ENCODE measurements at places on chromosomes 16 and 17.

DNA sequence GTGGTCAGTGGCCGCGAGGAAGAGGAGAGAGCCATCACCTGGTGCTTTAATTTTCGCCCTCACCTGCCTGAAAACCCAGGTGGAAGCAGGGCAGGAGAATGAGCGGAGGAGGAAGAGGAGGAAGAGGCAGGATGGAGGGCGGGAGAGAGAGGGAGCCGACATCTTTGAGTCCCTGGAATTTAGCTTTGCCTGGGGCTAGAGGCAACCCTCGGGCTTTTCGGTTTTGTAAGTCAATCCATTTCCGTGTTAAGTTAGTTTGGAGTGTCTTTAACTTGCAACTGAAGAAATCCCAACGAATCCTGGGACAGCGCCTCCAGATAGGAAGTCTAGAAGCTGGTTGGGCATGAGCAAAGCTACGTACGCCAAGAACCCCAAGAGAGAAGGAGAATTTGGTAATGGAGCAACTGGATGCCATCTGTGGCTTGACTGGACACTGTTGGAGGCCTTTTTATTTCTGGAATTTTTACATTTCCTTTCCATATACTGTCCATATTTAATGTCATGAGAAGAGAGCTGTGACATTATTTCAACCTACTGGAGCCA lies 36.9 kb upstream of the ATP2A3 start:
- no peak for DNase-seq

DNA sequence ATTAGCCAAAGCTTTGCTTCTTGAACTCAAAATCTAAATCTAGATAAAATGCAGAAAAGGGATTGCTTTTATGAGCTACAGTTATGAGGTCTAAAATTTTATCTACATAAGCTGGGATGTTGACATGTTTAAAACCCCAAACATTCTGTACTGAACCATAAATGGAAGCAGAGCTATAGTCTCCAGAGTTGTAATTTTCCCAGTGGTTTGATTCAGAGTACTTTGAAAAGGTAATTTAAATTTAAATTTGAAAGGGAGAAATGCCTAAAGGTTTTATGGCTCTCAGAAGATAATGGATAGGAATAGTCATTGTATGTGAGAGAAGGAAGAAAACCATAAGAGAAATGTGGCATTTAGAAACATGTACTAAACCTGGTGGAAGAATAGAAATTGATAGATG lies 163.2 kb downstream of the PPM1E start:
- no peak for DNase-seq

DNA sequence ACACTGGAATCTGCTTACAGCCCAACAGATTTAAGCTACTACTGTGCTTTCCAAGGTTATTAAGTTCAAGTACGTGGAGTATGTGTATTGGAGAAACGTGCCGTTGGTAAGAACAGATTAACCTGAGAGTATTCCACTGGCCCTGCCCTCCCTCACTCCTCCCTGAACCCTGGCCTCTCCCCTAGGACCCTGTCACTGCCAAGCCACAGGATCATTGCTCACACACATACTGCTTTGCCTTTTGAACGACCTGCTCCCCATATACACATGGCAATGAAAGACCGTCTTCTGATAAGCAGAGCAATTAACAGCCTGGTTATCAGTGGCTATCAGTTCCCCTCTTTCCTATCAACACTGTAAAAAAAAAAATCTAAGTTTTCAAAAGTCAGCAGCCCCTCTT lies 458.9 kb upstream of the DYNLRB2 start:
- no peak for DNase-seq

- DNase-seq = no peak
These were observed 21.2 kb downstream of the PEMT start for GRCh38 chr17:17570140-17570797.

DNA sequence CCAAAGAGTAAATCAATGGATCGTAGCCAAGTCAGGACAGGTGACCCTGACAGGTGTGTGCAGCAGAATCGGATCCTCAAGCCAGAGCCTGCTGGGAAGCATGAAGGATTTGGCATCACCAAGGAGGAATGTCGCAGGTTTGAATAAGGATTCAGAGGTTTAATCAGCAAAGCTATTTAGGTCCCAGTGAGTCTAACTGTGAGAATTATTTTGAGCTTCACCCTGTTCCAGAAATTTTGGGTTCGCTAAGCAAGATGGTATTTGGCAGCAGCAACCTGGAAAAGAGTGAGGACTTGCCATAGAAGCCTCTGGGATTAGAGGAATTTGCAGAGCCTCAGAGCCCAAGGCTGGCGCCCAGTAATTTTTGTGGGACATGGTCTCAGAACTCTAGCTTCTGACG lies 173.0 kb downstream of the CCDC182 start:
- no peak for DNase-seq

DNA sequence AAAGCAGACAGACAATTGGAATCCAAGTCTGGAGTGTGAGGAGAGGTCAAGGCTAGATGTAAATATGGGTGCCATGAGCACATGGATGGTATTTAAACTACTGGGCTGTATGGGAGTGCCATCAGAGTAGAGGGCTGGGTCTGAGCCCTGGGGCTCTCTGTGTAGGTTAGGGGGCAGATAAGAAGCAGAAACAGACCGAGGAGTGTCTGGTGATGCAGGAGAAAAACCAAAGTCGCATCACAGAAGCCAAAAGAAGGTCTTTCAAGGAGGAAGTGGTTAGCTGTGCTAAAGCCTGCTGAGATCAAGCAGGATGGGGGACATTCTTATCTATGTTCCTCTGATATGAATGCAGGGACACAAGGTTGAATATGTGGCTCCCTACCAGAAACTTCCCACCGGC lies 1.9 kb downstream of the TSEN54 start:
- DNase-seq = peak; percentile 10

GRCh38 chr16:12126091-12126806 lies 149.7 kb downstream of the SNX29 start:
- DNase-seq = no peak

GRCh38 chr17:4162775-4163466 lies 19.9 kb downstream of the CYB5D2 start:
- DNase-seq = no peak

DNA sequence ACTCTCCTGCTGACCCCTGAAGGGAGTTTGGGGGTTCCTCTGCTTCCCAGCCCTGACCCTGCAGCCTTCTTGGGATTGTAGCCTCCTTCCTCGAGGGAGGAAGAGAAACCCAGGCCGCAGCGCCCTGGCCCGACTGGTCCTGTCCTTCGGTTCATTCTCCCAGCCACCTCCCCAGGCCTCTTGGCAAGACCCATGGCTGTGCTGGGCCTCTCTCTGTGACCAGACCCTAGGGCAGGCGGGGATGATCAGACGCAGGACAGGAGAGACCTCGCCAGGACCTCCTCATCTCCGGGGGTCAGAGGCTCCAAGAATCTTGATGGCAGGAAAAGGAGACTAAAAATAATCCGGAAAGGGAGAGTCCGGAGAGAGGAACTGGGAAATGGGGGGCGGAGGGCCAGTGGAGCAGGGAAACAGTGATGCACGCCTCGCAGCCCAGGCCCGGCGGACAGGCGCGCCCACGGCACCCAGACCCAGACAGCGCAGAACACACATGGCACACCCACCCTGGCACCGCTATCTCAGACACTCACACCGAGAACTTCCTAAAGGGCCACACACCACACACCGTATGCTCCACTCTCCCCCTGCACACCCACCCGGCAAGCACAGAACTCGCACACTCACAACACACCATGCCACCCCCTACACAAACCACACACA lies 1.2 kb downstream of the ARHGEF15 start:
- no peak for DNase-seq

DNA sequence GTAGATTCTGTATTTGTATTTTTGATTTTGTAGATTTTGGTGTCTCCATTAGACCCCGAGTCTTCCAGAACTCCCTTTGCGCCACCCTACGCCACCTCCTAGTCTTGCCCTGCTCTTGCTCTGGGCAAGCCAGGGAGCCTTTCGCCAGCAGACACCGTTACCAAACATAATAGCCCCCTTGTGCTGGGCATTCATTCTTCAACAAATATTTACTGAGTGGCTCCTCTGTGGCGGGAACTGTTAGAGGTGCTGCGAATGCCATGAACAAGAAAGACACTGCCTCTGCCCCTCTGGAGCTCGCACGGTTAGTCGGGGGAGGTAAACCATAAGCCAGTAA lies 841 bp upstream of the GPT2 start:
- no peak for DNase-seq

DNA sequence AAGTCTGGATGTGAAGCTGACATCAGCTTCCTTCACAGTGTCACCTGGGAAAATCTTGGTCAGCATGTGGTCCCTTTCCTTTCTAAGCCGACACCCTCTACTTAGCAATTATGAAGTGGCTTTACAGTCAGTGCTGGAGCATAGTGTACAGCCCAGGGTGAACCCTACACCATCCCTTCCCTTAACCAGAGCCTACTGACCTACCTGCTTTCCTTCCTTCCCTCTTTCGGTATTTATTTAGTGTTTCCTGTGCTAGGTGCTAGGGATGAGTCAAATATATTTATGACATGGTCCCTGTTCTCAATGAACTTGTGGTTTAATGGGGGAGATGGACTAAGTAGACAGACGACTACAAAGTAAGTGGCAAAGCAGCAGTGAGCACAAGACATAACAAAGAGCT lies 77.5 kb downstream of the CDK5R1 start:
- DNase-seq = no peak

GRCh38 chr17:17200831-17201230 lies 5.3 kb downstream of the PLD6 start:
- DNase-seq = no peak

DNA sequence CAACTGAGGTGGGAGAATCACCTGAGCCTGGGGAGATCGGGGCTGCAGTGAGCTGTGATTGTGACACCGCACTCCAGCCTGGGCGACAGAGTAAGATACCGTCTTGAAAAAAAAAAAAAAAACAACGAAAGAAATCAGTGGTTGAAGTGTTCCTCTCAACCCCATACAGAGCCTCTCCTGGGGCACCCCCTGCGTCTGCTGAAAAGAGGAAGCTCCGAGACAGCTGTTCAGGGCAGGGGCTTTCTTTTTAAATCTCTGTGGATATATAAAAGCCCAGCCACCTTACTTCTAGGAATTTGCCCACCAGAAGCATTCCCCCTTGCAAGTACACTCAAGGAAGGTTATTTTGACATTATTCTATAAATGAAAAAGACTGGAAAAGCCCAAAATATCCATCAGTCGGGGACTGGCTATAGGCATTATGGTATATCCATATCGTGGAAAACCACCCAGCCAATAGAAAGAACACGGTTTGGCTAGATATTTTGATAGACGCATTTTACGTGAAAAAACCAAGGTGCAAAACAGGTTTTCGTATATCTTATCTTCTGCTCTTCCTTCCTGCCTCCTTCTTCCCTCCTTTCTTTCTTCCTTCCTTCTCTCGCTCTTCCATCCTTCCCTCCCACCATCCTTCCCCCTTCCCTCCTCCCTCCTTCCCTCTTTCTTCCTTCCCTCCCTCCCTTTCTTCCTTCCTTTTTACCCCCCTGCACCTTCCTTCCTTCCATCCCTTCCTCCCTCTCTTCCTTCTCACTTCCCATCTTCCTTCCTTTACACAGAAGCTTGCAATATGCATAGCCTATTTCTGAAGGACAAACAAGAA lies 9.2 kb upstream of the CCL22 start:
- DNase-seq = no peak

DNA sequence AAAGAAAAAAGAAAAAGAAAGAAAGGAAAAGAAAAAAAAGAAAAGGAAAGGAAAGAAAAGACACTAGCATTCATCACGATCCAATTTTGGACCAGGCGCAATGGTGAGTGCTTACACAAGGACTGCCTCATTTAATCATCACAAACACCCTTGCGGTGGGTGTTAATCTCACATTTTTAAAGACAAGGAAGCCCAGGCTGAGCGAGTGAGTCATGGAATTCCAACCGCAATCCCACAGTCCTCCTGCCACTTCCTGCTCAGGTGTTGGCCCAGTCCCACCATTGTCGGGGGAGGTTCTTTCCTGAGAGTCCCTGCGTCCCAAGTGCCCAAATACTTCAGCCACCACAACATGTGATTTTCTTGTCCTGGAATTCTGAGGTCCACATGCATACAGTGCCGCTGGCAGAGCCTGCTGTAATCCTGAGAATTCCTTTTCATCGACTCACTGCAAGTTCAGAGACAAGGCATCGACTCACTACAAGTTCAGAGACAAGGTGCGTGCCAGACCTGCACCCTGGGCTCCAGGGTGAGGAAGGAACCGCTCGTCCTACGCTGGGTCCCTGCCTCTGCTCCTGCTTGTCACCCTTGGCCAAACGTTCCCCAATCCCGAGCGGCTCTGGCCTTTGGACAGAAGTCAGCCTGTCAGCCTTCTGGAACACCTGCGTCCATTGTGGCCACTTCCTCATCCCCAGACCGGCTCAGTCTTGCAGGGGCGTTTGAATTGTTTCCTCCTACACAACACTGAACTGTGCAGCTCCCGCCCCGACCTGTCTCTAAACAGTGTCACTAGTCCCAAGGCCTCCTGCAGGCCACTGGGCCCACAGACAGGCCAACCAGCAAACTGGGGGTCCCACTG lies 5.8 kb downstream of the ZG16B start:
- no peak for DNase-seq

DNA sequence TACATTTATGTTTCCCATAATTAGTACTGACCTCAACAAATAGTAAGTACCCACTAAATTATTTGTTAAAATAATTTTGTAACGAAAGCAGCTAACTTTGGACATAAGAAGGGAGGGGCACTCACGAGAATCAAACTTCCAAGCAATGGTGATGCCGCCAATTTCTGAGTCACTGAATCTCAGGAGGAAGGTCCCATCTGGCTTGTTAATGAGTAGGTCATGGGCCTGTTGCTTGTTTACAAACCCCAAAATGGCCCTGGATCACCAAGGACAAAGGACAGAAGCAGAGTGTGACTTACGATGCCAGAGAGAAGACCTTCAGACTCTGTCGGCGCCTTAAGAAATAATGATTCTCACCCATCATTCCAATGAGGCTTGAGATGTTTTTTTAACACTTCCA lies 15.8 kb upstream of the GHDC start:
- no peak for DNase-seq

- no peak for DNase-seq
These were observed 42.1 kb downstream of the TMEM114 start for GRCh38 chr16:8548166-8548565.

- no peak for DNase-seq
These were observed 54.4 kb downstream of the PITPNC1 start for GRCh38 chr17:67431249-67432015.

DNA sequence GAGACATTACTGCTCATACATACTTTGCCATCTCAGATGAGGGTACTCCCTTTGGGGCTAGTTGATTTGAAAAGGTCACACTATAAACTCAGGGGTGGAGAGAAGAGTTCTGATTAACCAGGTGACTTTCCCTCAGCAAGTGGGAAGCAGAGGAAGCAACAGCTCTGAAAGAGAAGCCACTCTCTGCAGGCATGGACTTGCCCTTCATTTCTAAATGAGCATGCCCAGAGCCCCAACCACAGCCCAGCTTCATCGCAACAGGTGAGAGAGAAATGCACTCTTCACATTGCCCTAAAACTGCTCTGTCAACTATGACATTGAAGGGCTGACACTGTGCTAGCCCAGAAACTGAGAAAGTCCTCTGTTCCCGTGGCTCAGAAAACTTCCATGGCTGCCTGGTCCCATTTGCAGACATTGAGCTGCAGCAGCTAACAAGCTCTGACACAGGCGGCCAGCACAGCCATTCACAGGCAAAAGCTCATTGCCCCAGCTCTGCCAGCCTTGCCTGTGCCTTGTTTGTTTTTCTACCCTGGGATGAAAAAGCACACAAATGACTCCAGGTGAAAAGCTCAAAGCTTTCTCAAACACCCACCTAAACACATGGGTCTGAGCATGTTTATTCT lies 419.8 kb upstream of the DYNLRB2 start:
- DNase-seq = no peak
